ENCODE measurements at places on chromosomes 1 and 21.

DNA sequence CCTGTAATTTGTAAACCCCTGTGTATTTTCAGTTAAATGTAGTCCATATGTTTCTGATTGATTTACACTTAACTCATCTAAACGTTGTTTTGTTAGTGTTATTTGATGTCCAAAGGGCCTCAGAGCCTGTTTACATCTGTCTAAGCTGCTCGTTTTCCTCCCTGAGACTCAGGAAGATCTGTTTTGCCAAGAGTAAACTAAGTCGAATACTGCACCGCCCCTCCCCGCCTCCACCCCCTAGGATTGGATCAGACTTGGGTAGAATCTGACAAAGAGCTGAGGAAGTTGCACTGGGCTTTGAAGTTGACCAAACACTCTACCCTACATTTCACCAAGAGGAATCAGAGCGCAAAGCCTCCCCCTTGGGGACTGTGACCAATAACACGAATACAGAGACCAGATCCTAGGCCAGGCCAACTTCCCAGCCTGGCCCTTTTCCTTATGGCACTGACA is 206.9 kb upstream of the LMO4 start:
- no peak for DNase-seq

DNA sequence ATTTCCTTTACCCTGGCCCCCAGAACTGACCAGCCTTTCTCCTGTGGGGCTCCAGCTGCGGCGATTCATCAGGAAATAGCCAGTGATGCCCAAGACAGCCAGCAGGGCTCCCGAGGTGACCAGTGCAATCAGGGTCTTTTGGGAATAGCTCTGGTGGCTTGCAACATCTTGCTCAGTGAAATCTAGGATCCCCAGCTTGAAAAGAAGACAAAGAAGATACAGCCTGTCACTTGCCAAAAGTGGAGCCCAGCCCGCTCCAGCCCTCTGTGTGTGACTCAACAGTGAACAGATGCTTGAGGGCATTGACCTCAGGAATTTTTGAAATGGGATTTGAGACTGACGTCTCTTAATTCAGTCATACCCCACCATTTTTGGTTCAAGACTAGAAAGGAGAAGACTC is 22.3 kb downstream of the CD34 start:
- no peak for DNase-seq

DNA sequence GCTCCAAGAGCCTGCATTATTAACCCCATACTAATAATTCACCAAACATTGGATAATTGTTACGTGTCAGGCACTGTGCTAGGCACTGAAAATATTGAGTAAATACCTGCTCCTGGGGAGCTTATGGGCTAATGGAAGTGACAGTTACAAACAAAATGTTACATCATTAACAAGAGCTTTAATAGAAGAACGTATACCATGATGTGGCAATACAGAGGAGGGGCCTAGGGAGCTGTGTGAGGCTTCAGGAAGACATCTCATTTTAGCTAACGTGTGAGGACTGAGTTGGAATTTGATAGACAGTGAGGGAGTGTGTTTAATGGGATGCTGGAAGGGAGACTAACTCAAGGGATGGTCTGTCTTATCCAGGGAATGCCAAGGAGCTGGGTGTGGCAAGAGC is 16.5 kb upstream of the TSPAN2 start:
- DNase-seq = no peak

DNA sequence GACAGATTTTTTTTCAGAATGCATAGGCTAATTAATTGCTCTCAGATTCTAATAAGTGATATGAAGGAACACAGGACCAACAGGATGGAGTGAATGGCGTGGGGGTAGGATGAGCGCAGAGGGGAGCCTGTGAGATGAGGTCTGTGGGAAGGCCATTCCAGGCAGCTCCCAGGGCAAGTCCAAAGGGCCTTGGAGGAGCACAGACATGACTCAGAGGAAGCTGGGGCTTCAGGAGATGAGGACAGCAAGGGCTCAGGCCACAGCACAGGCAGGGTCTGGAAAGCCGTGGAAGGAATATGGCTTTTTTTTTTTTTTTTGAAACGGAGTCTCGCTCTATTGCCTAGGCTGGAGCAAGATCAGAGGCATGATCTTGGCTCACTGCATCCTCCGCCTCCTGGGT is 35.1 kb downstream of the FMN2 start:
- DNase-seq = no peak

DNA sequence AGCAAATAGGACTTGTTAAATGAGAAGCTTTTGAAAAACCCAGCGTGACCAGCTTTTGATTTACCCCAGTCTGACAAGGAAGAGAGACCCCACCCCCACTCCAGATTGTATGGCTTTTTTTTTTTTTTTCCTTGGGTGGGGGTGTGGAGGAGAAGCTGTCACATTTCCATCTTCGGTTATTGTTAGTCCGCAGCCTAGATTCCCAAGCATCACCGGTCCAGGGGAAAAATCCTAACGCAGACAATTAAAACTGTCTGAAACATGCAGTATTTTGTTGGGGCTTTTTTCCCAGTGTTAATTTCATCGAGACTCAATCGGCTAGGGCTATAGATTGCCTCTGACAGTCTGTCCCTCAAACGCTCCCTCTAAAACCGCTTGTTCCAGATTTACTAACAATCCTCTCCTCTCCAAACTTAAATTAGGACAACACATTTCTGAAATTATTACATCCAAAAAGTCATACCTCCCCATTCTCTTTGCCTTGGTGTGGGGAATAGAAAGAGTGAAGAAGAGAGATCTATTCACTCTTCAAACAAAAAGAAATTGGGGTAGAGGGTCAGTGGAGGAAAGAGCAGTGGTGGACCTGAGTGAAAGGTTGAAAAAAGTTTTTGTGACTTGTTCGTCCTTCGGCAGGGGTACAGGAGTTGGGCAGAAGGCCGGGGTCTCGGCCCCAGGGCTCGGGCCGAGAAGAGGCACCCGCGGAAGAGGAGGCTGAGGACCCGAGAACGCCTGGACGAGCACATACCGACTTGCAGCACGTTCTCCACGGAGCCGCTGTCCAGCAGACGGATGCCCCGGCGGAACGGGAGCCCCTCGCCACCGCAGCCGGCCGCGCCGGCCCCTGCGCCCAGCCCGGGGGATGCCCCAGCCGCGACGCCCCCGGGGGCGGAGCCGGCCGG is 1.1 kb downstream of the ZSWIM5 start:
- DNase-seq = no peak

DNA sequence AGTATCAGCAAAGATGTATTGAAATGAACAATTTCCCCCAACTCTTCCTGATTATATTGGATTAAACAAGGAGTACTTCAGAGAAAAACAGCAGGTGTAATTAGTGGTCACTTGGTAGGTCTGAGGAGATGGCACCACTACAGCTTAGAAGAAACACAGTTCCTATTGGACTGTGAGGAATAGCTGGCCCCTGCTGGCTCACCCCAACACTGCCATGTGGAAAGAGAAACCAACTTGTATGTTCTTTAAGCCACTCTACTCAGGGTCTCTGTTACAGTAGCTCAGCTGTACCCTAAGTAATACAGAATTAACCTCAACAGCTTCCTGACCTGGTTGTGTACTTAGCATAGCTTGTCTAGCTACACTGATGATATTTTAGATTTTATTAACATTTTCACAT is 26.5 kb upstream of the MTR start:
- no peak for DNase-seq

DNA sequence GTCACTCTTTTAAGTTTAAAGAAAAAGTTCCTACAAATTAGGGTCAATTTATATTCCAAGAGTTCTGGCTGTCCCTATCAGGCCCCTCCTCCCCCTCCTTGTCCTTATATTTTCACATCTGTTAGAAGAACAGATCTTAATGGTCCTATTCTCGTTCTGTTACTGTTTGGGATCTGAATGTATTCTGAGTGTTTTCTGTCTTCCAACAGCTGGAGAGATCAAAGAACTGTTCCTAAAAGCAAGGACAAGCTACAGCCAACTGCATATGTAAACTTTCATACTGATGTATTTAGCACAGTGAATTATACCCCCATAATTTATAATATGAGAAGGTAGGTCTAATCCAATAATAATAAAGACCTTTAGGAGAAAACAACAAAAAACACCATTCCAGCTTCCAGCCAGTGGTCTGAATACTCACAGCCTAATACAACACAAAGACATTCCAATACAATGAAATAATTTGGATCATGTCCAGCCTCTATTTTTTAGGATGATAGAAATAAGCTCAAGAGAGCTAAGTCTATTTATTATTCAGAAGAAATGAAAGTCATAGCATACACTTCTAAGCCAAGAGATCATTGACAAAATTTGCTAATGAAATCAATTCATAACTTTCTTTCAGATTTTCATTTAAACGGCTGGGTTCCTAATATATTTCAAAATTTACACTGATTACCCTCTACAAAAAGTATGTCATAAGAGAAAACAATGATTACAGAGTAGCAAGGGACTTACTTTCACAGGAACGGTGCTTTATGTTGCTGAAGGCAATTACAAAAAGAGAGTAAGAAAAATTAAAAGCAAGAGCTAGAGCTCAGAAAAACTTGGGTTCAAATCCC is 25.3 kb downstream of the WLS start:
- no peak for DNase-seq

GRCh38 chr1:6743189-6744101 is 41.8 kb upstream of the CAMTA1 start:
- peak; percentile 36 for DNase-seq

DNA sequence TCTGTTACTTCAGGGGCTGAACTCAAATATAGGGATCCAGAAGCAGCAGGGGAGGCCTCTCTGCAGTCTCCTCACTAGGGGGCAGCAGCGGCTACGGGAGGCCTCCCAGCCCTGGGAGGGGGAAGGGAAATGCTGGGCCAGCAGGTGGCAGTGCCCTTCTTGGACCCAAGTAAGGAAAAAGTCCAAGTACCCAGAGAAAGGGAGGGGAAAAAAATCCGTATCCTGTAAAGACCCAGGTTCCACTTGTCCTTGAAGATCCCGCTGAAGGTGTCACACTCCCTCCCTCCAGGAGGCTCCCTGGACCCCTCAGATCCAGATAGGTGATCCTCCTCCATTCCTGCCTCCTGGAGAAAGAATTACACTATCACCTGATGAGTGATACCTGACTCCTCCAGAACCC is 14.1 kb upstream of the NUAK2 start:
- DNase-seq = no peak

DNA sequence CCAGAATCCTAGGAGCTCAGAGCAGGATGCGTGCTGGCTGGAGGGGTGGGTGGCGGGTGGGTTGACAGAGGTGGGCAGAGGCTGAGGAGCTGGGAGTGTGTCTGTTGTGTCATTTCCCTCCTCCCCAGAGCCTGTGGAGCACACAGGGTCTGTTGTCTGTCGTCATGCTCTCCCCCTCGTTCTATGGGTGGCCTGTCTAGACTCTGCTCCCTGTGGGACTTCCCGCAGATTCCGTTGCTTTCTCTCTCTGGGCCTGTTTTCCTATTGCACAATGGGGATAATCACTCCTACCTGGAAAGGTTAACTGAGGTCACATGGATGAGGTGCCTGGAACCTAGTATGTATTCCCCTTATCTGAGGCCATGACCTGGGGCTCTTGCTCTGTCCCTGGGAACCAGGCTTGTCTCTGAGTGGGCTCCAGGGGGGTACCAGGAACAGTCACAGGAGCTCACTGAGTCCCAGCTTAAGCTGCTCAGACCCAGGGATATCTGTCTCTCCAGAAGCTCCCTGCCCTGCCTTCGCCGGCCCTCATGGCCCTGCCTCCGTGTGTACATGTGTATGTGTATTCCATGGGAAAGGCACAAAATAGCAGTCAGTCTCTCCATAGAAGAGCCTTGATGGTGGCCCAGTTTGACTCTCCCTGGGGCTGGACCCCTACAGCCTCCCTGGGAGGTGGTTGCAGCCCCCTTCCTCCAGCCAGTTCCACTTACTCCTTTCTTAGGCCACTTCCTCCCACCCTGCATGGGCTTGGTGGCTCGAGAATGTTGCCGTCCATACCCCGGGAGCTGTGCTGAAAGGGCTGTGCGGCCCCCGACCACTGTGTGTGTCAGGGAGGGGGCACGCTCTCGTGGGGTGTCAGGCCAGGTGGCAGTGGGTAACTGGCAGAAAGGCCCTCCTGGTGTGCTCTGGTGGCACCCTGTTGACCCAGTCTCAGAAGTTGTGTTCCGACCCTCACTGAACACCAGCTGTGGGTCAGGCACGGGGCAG is 17.9 kb downstream of the PTPRF start:
- no peak for DNase-seq

DNA sequence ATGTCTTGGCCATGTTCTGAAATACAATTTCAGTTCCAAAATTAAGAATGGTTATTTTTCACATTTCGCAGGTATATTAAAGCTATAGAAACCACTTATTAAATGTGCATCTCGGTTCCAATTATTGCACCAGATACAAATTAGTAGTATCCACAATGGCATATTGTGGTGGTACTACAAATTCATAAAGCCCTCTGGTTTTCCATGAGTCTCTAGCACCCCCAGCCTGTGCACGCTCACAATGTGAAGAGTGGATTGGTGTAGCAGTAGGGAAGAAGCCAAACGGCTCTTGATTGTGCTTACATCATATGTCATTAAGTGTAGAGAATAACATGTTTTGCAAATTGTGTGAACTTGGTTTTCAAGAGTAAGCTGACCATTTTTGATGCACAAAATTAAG is 1.9 kb upstream of the BRINP3 start:
- DNase-seq = no peak

- no peak for DNase-seq
These were observed 202.0 kb downstream of the FMN2 start for GRCh38 chr1:240293706-240294105.

DNA sequence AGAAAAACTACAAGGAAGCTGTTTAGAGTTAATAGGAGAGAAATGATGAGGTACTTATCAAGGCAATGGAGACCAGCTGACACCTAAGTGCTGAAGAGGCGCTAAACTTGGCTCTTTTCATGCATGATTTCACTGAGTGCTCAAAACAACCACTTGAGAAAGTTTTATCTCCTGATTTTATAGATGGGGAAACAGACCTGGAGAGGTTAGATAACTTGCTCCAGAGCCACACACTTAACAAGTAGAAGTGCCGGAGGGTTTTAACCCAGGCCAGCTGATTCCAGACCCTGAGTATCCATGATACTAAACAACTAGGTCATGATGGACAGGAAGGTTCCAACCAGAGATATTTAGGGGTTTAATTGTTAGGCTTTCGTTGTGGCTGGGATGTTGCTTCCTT is 25.9 kb downstream of the UBE2U start:
- DNase-seq = no peak

- no peak for DNase-seq
These were observed 25.1 kb downstream of the ZNF124 start for GRCh38 chr1:247146671-247147070.

DNA sequence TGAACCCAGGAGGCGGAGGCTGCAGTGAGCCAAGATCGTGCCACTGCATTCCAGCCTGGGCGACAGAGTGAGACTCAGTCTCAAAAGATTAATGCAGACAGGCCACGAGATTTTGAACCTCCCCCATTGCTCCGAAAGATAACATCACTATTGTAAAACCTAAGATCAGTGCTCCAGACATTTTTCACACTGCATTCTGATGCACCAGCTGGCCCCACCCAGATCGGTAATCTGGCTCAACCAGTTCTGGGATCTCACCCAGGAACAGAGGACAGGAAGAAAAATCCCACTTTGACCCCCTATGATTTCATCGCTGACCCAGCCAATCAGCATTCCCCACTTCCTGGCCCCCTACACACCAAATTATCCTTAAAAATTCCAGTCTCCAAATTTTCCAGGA is 10.7 kb upstream of the CSRP1 start:
- DNase-seq = no peak

- DNase-seq = no peak
These were observed 165.3 kb downstream of the TNFSF18 start for GRCh38 chr1:172885411-172885810.

Data from AG04450 (cell line).